ENCODE measurements at places on chromosomes 1 and 21.
A peak's percentile ranks its signal among the peaks of the same experiment; 100 is the strongest.

GRCh38 chr1:15191770-15192169 lies 38.2 kb downstream of the TMEM51 start:
- no peak for DNase-seq

- peak; percentile 40 for DNase-seq
Measured at GRCh38 chr1:116726872-116727820, 27.1 kb upstream of the CD2 start.

GRCh38 chr1:231935856-231936255 lies 309.3 kb downstream of the DISC1 start:
- DNase-seq, result no peak

DNA sequence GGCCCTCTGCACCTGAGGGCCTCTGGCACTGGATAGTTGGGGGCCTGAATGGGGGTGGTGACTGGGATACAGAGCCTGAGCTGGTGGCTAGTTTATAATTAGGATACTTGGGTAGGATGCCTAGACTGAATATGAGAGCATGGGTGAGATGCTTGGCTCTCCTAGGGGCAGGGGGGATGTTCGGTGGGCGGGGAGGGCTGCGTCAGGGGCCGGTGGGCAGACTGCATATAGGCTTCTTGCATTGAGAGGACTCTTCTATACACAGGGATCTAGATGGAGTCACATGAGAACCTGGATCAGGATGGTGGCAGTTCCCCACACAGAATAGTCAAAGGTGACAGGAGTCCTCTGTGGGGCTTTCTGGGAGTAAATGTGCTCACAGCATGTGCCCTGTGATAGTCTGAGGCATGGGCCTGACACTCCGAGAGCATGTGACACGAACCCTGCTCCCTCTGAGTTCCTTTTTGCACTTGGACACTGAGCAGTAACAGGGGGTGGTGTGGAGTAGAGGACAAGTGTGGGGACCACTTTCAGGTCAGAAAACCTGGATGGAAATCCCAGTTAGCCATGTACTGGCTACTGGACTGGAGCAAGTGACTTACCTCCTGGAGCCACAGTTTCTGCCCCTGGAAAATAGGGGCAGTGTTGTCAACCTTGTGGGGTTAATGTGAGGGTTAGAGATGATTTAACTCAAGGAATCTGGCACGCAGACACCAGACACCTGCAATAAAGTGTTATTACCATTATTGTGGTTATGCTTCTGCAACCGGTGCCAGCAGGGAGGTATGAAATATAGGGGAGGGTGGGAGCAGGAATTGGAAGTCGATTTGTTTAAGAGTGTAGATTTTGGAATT lies 2.2 kb downstream of the MAP7D1 start:
- DNase-seq, result no peak

GRCh38 chr1:80217377-80217986 lies 1211.0 kb upstream of the ADGRL4 start:
- no peak for DNase-seq

DNA sequence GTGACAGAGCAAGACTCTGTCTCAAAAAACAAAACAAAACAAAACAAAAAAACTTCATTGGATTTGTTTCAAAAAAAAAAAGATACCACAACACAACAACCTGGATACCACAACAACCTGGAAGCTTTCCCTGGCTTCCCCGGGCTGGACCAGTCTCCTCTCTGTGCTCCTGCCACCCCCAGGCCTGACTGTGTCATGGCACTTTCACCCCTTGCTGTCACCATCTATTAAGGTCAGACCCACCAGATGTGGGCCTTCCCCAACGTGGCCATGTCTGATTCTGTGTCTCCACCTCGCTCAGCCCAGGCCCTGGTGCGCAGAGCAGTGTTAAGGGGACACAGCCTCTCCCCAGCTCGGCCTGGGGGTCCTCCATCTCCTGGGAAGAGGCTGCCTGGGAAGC lies 28.3 kb upstream of the ACOT11 start:
- DNase-seq, result no peak

- no peak for DNase-seq
Measured at GRCh38 chr1:110321045-110321444, 18.1 kb upstream of the RBM15 start.

- DNase-seq, result no peak
Measured at GRCh38 chr21:35163411-35163810, 114.3 kb upstream of the RUNX1 start.

DNA sequence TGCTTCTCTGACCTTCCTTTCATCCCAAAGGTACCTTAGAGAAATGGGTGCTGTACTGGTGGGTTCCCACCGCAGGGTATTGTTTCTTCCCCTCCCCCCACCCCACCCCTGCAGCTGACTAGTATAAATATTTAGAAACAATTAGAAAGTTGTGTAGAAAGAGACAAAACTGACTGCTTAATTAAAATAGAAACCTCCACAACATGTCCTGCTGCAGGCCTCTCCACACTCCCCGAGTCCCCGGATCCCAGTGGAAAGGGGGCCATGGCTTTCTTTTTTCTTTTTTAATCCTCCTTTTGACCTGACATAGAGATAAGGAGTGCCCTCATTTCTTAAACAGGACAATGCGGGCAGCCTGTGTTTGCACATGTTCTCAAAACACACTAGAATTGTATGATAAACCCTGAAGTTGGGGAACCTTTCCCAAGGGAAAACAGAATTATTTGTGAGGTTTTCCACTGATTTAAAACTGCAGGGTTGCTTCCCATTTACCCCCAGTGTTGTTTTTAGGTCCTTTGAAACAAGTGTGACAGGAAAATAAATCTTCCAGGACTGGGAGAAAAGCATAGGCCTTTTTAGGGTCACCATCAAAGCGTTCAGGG lies 1.7 kb downstream of the RHOU start:
- DNase-seq, result no peak

DNA sequence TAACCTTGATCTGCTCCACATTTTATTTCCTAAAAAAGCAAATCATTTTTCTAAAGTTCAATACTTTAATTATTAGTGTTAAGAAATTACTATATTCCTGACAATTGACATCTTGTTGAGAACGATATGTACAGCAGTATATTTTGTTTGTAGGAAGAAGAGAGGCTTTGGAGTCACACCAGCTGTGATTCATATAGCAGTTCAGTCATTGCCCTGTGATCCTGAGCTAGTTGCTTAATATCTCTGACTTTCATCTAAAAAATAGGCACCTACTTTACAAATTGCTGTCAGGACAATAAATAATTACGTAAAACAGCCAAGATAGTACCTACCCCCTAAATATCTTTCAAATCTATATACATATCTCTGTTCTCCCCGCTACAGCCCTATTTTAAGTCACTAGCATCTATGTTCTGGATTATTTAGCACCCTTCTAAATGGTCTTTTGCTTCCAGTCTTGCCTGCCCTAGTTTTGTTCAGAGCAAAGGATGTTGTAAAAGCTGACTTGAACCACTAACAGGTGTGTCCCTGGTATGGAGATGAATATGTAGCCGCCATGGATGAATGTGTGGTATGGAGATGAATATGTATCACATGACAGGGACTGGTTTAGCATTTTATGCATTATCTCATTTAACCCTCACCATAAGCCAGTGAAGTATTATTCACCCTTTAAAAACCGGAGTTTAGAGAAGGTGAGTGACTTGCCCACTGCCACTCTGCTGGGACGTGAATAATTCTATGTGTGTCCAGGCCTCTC lies 42.2 kb downstream of the RNF220 start:
- no peak for DNase-seq

- DNase-seq, result no peak
Measured at GRCh38 chr1:230073371-230074035, 6.5 kb downstream of the GALNT2 start.

GRCh38 chr1:28301368-28302174 lies 27.3 kb upstream of the MED18 start:
- no peak for DNase-seq

DNA sequence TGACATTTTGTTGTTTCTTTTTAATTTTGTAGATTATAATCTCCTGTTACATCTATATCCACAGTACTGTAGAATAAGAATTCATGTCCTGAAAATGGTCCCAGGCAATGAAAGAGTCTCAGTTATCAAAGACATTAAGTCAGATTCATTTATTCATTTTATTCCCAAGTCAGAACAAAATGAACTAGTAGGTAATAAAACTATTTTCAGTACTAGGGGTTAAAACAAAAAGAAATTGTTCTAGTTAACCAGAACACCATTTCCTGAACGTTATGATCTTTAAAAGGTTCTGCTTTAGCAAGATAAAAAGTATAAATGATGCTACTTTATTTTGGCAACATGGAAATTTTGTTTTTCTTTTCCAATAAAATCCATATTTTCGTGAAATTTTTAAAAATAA lies 6.8 kb upstream of the DYNLT5 start:
- DNase-seq, result no peak

- DNase-seq, result no peak
Measured at GRCh38 chr1:108865316-108865910, 8.5 kb upstream of the AKNAD1 start.

GRCh38 chr1:83697961-83698360 lies 301.0 kb downstream of the TTLL7 start:
- DNase-seq, result no peak

GRCh38 chr1:94873520-94874351 lies 53.2 kb downstream of the CNN3 start:
- DNase-seq, result no peak

DNA sequence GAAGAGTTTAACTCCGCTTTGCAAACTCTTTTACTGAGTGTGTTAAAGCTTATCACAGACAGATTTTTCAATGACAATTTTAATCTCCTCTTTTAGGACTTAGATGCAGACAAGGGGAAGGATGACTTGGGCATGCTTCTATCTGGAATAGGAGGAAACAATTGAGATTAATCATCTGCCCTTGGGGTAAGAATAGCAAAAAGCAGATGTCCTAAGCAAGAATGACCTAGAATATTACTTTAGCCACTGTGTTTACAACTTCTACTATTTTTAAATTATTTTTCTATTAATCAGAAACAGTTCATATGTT lies 569.0 kb upstream of the ADGRL2 start:
- DNase-seq, result no peak

Measured in CD4-positive, CD25-positive, alpha-beta regulatory T cell (primary cell).